ENCODE measurements at places on chromosomes 7 and 10. TPM values are rescaled to one million over a fixed set of nuclear protein-coding genes. Genes with fewer than 3 reads are reported as not detected.

- no peak for DNase-seq
Observed at GRCh38 chr7:7943951-7944350, 24.6 kb upstream of the GLCCI1 start.

DNA sequence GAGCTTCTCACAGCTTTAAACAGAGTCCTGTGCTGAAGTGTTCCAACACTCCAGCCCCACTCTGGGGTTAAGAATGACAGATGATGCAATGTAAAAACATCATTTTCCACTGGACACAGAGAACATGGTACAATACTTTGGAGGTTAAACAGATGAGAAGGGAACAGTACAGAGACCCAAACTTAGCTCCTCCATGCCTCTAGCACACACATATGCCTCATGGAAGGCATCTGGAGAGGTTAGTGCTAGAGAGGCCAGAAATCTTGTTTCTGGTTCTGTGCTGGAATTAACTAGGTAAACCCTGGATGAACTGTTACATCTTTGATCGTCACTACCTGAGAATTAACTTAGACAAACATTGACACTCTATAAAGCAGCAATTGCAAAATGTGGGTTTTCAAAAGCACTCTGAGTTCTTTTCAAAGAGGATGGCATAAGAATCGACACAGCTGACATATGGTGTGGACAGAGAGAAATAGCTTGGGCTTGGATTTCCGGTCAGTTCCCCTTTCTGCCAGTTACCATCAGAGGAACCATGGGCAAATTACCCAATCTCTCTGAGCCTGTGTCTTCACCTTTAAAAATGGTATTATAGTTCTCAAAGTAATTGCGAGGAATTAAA is 81.9 kb downstream of the KCNMA1 start:
- DNase-seq: peak; percentile 55

GRCh38 chr7:44068054-44068453 is 2.7 kb upstream of the PGAM2 start:
- no peak for DNase-seq

DNA sequence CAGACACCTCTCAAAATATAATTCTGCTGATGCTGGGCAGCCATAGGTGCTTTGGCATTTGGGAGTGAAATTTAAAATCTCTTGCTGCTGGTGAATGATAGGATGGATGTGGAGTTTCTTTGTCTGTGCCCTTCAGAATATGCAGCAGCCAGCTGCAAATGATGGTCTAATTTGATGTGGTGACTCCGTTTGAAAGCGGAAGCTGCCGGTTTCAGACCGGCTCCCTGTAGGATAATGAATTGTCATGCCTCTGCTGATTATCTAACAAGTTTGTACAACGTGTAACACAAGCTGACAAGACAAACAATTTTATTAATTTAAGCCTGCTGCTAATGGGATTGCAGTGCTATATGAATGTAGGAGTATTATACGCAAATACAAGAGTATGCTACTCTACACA is 103.5 kb downstream of the SND1 start:
- DNase-seq: peak; percentile 29

- DNase-seq: no peak
Observed at GRCh38 chr10:113001599-113002448, 51.8 kb downstream of the TCF7L2 start.

GRCh38 chr7:27031289-27032172 is 64.3 kb downstream of the HOXA1 start:
- peak; percentile 76 for DNase-seq

DNA sequence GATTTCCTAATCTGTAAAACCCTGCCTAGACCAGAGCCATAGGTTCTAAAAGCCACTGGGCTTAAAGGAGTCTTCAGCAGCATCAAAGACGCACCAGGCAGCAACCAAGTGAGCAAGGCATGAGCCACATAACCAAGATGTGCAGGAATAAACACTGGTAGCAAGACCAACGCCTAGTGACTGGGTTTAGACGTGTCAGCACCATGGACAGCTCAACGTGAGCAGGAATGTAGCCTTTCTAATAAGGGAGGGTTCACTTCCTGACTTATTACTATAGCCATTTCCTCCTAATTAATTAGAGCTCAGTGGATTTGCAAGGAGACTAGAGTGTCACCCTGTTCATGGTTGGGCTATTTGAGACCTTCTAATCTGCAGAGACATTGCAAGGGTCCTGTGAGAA is 223.7 kb downstream of the LHFPL3 start:
- peak; percentile 14 for DNase-seq

GRCh38 chr7:49775949-49776443 is 2.6 kb downstream of the VWC2 start:
- DNase-seq: no peak

DNA sequence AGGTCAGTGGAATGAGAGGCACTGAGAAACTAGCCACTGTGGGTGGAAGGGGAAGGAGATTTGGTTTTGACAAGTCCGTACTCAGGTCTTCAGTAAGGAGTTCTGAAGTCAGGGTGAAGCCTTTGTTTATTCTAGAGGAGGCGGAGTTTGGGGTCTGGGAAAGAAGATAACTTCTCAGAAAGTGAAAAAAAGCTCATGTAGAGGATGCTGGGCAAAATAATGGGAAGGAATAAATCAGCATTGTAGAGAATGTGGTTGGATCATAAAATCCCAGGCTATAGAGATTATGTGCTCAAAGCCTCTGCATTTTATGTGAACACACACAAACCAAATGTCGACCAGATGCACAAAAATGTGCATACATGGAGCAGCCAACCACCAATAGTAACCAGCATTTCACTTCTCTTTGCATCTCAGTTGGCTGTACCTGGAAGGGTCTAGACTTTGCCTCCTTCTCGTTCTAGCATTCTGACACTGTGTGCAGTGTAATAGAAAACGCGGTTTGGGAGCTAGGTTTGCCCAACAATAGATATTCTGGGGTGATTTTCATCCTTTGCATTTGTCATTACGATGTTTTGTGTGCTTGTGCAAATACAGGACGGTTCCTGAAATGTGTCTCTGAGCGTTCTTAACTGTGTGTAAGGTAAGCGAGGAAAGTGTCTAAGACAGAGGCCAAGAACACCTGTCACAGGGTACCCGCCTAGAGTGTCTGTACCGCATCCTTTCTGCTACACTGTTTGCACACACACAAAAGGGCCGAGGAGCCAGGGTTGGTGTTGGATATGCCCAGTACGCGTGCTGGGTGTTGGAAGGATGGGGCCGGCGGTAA is 603 bp upstream of the HECW1 start:
- no peak for DNase-seq

DNA sequence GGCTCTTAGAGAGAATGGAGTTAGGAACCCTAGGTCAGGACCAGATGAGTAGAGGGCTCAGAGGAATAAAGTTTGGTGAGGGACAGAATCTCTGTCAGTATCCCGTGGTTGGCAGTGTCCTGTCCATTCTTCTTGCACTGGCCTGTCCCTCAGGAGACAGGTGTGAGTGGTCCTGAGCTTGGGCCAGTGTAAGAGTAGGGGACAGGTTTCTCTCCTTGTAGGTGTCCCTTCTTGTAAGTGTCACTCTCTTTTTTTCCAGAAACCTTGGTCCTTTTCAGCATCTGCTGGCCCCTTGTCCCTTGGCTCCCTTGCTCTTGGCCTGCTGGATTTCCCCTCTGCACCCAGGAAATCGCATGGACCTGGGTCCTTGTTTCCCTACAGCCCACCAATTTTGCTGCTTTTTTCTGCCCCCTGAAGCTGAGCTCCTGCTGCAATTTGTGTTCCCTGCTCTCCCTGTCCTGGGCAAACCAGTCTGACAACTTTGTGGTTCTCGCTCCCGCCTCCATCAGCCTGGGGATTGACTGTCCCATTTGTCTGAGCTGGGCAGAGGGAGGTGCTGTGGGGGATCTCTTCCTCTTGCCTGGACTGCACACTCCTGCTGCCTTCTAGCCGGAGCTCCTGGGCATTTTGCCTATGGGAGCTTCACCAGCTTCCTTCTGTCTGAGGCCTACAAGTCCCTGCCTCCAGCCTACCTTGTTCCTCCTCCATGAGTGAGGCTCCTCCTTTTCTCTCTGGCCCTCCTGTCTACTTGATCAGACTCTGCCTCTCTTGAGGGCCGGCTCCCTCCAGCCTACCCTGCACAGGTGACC is 6.5 kb downstream of the TSPAN14 start:
- DNase-seq: peak; percentile 54

DNA sequence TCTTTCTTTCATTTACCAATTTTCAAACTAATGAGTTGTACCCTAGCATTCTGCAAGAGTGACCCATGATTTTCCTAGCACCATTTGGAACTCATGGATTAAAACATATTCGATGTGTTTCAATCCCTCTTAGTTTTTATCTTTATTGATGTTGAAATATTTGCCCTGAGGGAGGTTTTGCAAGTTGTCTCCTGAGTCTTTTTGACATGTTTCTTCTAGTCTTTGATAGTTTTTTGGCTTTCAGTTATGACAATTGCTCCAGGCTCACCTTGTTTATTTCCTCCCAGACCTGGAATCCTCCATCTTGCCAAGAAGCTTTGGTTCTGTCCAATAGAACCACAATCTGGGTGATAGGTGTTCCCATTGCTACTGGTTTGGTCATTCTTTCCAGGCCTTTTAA is 327.8 kb downstream of the WDR11 start:
- DNase-seq: no peak

- no peak for DNase-seq
Observed at GRCh38 chr7:114879554-114879953, 42.3 kb upstream of the MDFIC start.

DNA sequence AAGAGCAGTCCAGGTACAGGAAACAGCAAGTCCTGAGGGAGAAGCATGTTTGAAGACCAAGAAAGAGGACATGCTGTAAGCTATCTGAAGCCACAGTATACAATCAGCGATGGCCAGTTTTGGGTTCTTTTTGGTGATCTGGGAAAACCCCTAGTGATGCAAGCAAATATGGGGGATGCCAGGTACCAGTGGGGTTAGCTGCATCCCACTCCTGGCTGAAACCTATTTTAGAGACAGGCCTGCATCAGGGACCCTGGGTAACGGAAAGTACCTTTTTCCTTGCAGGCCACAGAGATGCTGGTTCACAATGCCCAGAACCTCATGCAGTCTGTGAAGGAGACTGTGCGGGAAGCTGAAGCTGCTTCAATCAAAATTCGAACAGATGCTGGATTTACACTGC is 32.9 kb downstream of the AP3M1 start:
- DNase-seq: no peak

GRCh38 chr7:112370436-112370835 is 79.8 kb upstream of the IFRD1 start:
- DNase-seq: no peak

GRCh38 chr10:52119507-52119906 is 194.6 kb upstream of the DKK1 start:
- no peak for DNase-seq

Gene FRAT1
- 1.2 TPM for total RNA-seq

Gene SCART1
- 1.5 TPM for total RNA-seq
